ENCODE measurements at places on chromosomes 12 and 14. TPM values are rescaled to one million over a fixed set of nuclear protein-coding genes. Genes with fewer than 3 reads are reported as not detected.

DNA sequence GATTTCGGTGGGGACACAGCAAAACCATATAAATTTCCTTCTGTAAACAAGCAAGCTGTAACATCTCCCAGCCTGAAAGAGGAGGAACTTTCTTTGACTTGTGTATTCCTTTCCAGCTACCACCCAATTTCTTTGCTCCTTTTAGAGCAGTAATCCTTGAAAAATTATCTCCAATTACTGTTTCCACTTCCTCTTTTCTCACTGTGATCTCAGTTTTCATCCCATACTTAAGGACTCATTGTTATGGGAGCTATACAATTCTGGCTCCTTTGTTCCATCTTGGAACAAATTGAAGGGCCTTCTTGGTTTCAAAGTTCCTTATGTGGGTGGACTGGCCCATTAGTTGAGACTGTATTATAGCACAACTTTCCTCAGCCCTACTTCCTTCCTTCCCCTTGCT is 152.6 kb downstream of the AKAP6 start:
- DNase-seq, result no peak
- no peaks in the 10 kb centered on the region for H3K27me3 ChIP-seq
- H3K4me1 ChIP-seq, result no peaks in the 10 kb centered on the region
- no peak overlapping the region for H3K27ac ChIP-seq
- no peak overlapping the region for H3K4me3 ChIP-seq

DNA sequence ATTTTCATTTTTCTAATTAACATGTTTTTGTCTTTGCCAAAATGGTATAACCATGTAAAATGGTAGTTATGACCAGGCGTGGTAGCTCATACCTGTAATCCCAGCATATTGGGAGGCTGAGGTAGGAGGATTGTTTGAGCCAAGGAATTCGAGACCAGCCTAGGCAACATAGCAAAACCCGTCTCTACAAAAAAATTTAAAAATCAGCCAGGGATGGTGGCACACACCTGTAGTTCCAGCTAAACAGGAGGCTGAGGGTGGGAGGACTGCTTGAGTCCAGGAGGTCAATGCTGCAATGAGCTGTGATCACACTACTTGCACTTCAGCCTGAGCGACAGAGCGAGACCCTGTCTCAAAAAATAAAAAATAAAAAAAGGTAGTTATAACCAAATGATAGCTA is 23.1 kb downstream of the PPTC7 start:
- H3K4me3 ChIP-seq, result no peak overlapping the region
- H3K27ac ChIP-seq, result no peak overlapping the region
- no peak for DNase-seq
- no peaks in the 10 kb centered on the region for H3K27me3 ChIP-seq
- H3K36me3 ChIP-seq, result no peaks in the 10 kb centered on the region
- H3K4me1 ChIP-seq, result peaks cover 18% of the 10 kb centered on the region

EIF2S3B gene
- total RNA-seq, result 1.8 TPM

- peaks cover 2% of the 10 kb centered on the region for H3K36me3 ChIP-seq
- DNase-seq, result peak; percentile 81
- peak overlapping the region; percentile 60 for H3K27ac ChIP-seq
- peak overlapping the region; percentile 91 for H3K4me3 ChIP-seq
- no peaks in the 10 kb centered on the region for H3K4me1 ChIP-seq
- H3K27me3 ChIP-seq, result no peaks in the 10 kb centered on the region
Observed at GRCh38 chr12:132955094-132956010, 754 bp downstream of the ZNF605 start.

RDH5 gene
- 12.1 TPM for total RNA-seq

DNA sequence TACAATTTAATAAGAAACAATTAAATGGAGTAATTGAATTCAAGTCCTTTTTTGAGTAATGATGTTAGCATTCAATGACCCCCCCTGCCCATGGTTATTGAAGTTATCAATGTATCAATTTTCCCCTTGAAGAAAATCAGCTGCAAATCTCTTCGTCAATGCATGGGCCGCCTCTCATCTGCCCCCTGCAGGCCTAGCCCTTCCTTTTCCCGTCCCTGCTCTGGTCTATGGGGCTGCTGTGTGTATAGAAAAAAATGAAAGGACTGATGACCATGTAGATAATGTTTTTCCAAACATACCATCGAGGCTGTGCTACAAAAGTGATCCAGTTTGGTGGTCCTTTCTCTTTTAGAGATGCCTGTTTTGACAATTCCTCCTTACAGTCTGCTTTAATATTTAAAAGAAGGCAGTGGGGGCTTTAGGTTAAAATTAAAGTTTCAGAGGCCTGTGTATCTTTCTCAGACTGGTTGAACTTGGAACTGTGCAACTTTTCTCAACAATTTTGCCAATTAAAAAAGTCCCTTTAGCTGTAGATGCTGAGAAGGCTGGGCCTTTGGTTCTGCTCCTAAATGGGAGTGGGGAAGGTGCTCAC is 98.4 kb downstream of the APAF1 start:
- no peak overlapping the region for H3K4me3 ChIP-seq
- no peaks in the 10 kb centered on the region for H3K4me1 ChIP-seq
- no peaks in the 10 kb centered on the region for H3K36me3 ChIP-seq
- DNase-seq, result no peak

GRCh38 chr12:12442548-12443071 is 85.7 kb downstream of the BORCS5 start:
- peaks cover 8% of the 10 kb centered on the region for H3K4me1 ChIP-seq
- H3K27ac ChIP-seq, result no peak overlapping the region
- DNase-seq, result peak; percentile 80
